Omental fat pad (tissue), 4 donors: ENCODE measurements at places on chromosomes 3 and 15.

DNA sequence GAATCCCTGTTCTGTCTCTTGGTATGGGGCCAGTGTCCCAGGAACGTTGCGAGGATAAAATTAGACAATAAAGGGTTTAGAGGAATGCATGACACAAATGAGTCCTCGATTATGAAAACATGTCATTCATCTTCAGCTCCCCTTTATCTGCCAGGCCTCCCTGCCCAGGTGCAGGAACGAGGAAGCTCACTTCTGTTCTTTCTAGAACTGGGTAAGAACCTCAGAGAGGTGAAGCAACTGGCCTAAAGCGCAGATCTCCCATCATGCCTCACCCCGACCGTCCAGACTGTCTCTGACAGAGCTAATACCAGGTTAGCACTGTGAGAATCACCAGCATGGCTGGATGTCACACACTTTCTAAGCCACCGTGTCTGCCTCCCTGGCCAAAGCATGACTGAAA, 1.5 kb upstream of the ITIH1 start:
- DNase-seq = no peak

GRCh38 chr15:72147418-72147817, 29.2 kb downstream of the SENP8 start:
- DNase-seq = no peak

- DNase-seq = no peak
Measured at GRCh38 chr3:185733980-185734724, 90.7 kb downstream of the IGF2BP2 start.

DNA sequence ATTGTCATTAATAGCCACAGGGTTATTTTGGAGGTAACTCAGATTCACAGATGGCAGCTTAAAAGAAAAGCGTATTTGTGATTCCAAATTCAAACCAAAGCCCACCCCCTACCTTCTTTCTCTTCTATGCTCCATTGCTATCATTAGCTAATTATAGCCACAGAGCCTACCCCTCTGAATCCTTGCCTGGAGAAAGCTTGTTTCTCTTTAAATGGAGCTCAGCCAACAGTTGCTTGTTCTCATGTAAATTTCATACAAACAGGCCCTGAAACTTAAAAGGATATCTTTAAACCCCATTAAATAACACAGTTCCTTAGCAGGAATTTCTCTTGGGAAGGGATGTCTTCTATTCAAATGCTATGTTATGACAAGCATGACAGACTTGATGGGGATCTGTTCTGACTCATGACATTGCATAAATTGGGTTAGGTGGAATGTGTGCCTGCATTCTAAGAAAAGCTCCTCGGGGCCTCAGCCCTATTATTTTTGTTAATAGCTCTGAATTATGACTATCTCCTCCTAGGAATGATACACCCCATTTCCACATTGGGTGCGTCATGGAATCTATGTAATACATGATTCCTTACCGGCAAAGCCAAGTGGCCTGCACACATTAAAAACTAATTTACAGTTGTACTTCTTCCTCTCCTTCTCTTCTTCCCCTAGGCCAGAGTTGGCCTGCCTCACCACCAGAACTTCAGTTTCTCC, 265.8 kb downstream of the TAFA4 start:
- no peak for DNase-seq

DNA sequence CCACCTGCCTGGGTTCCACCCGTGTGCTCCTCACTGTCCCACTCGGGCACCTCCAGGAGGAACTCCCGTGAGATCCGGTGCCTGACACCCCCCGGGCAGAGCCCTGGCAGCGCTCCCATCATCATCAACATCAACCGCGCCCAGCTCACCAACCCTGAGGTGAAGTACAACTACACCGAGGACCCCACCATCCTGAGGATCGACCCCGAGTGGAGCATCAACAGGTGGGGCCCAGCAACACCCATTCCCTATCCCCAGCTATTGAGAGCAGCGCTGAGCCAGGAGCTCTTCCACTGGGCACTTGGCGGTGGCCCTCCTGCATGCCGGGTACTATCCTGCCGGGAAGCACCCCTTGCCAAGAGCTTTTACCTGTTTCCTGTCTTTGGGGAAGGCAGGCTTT, 33.5 kb downstream of the PLXNA1 start:
- DNase-seq = no peak

DNA sequence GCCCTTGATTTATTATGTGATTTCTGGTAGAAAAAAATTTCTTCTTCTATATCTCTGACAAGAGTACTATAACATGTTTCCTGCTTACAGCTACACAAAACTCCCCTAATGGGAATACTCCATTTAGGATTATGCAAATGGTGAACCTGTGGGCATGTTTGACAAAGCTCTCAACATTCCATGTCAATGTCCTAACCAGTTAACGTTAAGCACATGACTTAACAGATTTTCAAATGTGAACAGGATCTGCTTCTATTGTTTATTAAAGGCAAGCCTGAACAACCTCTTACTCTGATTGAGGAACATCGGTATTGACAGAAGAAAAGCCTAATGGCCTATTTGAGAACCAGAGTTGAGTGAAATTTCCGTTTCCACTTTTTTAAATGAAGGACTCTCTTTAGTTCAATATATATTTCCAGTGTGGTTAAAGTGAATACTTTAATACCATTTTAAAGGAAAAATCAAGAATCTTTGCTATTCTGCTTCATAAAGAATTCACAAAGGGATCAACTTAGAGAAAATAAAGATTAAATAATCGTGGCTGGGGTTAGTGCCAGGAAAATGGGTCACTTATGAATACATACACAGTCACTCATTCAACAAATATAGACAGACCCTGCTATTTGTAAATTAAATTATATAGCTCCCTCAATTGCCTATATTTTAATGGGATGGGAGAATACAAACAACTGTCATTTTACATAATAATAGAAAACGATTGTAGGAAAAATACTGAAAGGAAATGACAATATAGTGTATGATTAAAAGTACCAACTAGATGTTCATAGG, 300.3 kb upstream of the CBLB start:
- DNase-seq = no peak

- no peak for DNase-seq
Measured at GRCh38 chr3:78506581-78507195, 1261.1 kb downstream of the ROBO1 start.

DNA sequence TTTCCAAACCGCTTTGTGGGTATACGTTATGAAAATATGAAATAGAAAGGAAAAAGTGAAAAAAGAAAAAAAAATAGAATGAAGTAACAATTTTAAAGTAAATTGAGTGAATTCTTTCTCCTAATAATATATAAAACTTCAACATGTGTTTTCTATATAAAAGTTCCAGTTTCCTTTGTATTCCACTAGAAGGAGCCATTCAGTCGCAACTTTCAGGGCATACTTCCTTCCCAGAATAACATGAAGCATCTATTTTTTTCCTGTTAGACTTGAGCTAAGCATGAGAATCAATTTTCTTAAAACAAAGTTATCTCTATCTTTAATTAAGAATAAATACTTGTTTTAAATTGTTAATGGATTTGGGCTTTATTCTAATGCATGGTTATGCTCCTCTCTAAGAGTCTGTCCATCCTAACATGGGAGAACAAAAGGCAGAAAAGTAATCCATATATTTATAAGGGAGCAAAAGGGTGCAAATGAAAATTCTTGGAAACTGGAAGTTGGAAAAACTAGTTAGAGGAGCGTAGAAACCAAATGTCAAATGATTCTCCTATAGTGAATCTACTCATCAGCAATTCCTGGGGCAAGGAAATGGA, 16.0 kb upstream of the VGLL3 start:
- no peak for DNase-seq
